ENCODE measurements at places on chromosomes 11 and 22.
A peak's percentile ranks its signal among the peaks of the same experiment; 100 is the strongest.

DNA sequence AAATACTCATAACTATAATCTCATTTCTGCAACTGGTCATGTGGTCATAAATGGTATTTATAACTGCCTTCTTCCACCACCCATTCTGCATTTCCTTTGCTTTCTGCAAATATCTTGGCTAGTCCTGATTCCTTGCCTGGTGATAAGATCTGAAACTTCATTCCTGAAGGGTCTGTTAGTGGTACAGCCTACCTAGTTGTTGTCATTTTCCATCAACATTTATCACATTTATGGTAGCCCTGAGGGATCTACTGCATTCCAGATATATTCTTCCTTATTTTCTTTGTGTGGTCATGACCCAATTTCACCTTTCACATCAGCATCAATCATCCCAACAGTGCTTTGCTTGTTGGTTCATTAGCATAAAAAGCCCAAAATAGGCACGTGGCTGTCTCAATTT lies 50.1 kb downstream of the DDX6 start:
- DNase-seq = no peak

DNA sequence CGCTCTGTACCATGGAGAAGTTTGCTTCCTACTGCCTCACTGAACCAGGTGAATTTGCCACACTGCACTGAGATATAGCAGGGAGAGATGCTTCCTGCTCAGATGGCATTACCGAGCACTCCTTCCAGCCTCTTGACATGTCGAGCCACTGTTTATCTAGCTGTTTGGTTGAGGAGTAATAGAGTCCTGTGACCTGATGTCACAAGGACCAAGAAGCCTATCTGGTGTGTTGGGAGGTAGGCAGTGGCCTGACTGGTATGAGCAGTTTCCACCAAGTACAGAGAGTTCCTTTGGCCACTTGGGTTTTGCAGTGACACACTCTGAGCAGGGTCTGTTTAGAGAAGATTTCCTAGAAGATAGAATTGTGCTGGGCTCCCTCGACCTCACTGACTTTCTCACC lies 5.2 kb downstream of the ACAD8 start:
- DNase-seq = no peak

DNA sequence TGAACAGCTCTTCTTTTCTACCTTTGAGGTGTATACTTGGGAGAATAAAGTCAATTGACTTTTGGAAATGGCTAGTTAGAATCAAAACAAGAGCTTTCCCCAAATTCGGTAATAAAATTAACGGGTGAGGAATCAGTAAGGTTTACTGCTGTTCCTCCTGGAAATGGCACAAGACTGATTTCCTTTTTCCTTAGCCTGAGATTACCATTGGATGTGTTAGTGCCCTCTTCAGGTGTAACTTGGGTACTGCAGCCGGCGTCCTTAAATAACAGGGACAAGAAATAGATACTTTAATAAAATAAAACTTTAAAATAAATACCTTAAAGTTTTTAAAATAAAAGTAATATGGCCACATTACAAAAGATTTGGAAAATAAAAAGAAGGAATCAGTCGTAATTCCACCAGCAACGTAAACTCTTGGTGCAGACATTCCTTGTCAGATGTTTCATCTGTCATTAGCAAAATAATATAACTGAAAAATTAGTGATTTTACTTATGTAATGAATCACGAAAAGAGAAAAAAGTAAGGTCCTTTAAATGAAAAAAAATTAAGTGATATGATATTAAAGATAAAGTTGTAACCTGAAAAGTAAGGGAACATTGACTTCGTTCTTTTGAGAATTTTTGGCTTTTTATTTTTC lies 29.7 kb downstream of the ZFTA start:
- DNase-seq = peak; percentile 78

DNA sequence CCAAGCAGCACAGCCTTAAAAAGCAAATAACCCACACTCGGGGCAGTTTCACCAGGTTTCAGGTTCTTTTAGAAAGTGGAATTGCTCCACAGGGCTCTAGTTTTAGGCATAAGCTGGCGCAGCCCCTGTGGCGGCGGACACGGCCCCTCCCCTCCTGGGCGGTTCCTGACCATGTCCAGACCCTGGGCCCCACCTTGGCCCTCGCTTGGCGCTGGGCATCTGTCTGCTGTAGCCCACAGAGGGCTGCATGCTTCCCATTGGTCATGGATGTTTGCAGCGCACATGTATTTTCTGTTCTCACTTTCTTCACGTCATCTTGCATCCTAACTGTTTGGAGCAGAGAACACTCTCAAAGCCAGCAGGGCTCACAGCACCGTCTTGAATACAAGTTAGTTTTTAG lies 244.3 kb downstream of the BRD1 start:
- DNase-seq = no peak

Data from stimulated activated CD4-positive, alpha-beta T cell treated with anti-CD3 and anti-CD28 coated beads, Interleukin-12 subunit alpha, Interleukin-12 subunit beta, amount 100 ng/mL, for 48 hours (primary cell).